ENCODE measurements at places on chromosomes 1 and 21.

GRCh38 chr1:84957966-84958365 lies 38.9 kb downstream of the MCOLN2 start:
- no peak for DNase-seq

- DNase-seq, result no peak
Observed at GRCh38 chr1:225949041-225949440, 8.0 kb upstream of the LEFTY2 start.

DNA sequence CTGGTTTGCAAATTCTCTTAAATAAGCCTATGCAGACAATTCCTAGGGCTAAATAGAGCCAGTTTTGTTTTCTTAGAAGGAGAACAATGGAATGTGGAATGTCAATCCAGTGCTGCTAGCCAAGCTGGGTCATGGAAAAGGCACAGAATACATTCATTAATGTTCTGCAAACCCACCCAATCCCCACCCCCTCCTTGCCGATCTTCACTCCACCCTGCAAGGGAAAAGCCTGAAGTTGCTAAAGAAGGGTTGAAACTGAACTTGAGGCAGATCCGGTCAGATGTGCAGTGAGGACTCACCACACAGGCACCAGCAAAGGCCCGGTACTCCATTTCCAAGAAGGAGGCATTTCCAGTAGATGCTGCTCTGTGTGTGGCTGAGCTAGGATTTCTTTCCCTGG lies 179.6 kb downstream of the PLPP3 start:
- no peak for DNase-seq

DNA sequence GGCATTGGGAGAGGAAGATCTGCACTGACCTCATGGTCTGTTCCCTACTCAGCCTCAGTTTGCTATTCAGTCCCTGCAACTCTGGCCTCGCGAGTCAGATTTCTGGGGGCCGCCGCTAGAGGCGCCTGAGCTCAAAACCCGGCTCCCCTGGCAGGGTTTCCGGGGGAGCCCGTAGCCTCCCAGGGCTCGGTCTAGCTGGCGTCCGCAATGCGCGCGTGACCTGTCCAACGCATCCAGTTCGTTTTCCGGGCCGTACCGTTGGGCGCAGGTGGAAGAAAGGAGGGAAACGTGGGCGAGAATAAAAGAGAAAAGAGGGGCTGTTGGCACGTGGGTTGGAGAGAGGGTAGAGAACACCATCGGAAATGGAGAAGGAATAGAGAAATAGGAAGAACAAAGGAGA lies at the start of gene ADAM30:
Gene ADAM30, minus strand, starts transcription at position 213 of the 400 bp plus-strand sequence. Its CDS starts 179 bp downstream, at position 34.
- no peak for DNase-seq

Data from CD4-positive, CD25-positive, alpha-beta regulatory T cell (primary cell).